ENCODE measurements at places on chromosomes 2 and 18. TPM values are rescaled to one million over a fixed set of nuclear protein-coding genes. Genes with fewer than 3 reads are reported as not detected.

Gene UCN
- total RNA-seq = 2.5 TPM

Gene DLX2
- total RNA-seq = 0.40 TPM

Gene RAX
- total RNA-seq = not detected

Gene GPR35
- total RNA-seq = 0.65 TPM

Gene TUBA3E
- total RNA-seq = 0.62 TPM

Gene CAPN13
- not detected for total RNA-seq

Gene LOXHD1
- total RNA-seq = not detected

Gene SLC14A1
- total RNA-seq = not detected

Gene PIEZO2
- 0.61 TPM for total RNA-seq

Gene FKBP1B
- total RNA-seq = 10.1 TPM

Gene GRHL1
- 0.85 TPM for total RNA-seq

Gene PROKR1
- total RNA-seq = 0.03 TPM

Gene APOB
- 0.23 TPM for total RNA-seq

Gene IL1RL2
- total RNA-seq = not detected

Gene SERPINB11
- 0.17 TPM for total RNA-seq

Gene CLASP1
- total RNA-seq = 17.9 TPM

Gene COLEC11
- total RNA-seq = 0.63 TPM

Gene REG3A
- total RNA-seq = not detected

Gene PLA2R1
- total RNA-seq = 2.4 TPM
